ENCODE measurements at places on chromosomes 5 and 9. TPM values are rescaled to one million over a fixed set of nuclear protein-coding genes. Genes with fewer than 3 reads are reported as not detected.

Gene RNF224
- total RNA-seq: not detected

Gene RELL2
- 0.86 TPM for total RNA-seq

DNA sequence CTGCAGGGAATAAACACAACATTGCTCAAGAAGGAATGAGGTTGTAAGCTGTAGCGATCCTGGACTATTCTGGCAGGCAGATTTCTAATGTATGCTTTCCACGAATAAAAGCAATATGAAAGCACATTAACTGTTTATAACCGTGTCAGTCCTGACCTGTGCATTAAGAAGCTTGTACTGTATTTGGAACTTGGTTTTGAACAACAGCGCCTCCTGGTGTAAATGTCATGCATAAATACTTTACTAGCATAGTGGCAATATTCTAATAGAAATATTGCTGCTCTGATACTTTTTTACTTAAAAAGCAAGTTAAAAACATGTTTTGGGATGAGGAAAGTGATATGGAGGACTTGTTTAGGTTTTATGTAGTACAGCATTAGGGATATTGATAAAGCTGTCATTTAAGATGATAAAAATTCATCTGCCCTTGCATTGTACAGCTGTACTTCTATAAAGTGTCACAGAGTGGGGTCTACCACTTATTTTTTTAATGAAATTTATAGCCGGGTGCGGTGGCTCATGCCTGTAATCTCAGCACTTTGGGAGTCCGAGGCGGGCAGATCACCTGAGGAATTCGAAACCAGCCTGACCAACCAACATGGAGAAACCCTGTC is 70.7 kb upstream of the GNE start:
- DNase-seq: no peak

DNA sequence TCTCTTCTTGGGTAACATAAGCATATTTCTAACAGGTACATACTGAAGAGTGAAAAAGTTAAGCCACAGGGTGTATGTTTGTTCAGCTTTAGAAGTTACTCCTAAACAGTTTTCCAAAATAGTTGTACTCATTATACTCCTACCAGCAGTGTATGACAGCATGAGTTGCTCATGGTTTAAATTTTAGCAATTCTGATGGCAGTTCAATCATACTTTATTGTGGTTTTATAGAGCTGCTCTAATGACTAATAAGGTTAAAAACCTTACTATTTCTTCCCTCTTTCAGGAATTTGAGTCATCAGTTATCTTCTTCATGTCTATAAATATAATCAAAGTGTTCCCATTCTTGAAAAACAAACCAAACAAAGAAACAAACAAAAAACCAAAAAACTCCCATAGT is 81.5 kb downstream of the CAAP1 start:
- DNase-seq: no peak

DNA sequence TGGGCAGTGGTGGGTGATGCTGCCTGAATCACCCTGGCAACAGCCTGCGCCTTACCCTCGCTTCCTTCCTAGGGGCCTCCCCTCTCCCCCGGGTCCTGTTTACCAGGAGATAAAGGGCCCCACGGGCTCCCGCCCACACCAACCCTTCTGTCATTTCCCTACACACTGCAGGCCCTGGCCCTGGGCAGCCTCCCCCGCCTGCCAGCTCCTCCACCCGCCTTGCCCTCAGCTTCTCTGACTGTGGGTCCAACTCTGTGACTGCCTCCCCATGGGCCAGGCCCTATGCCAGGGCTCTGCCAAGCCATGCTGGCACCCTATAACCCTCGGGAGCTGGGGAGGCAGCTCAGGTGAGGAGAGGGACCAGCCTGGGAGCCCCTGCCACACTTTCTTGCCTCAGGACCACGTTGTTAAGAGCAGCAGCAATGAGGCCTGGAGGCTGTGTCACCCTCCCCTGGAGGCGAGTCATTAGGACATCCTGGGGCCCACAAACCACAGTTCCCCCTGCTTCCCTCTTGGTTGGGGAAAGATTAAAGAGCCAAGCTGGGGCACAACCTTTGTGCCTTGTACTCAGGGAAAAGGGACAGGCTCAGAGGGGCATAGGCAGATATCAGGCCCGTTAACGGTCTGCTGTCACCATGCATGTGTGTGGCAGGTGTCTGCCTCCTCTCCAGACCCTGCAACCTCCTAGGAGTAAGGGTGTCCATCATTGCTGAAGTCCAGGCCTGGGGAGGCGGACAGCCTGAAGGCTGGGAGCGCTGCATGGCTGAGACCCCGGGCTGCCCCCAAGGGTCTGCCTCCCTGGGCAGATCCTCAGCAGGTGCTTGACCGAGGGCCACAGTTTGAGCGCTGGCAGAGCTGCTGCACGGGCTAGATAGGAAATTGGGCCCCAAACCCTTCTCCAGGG is 2.8 kb downstream of the MGAT4B start:
- DNase-seq: no peak

Gene SSBP2
- total RNA-seq: 46.9 TPM

Gene MCTP1
- total RNA-seq: 7.1 TPM

DNA sequence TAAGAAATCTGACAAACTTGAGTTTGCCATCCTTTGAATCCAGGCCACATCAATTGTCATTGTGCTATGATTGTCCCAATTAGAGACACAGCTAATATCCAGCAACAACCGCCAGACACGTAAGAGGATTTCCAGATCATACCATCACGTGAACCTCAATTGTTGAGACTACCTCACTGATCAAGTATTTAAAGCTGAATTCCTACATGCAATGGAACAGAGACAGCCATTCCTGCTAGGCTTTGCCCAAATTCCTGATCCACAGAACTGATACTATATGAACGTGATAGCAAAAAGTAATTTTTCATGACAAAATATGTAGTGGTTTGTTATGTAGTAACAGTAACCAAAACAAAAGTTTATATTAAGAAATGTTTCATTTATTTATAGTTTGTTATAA is 657.7 kb downstream of the PRR16 start:
- no peak for DNase-seq

DNA sequence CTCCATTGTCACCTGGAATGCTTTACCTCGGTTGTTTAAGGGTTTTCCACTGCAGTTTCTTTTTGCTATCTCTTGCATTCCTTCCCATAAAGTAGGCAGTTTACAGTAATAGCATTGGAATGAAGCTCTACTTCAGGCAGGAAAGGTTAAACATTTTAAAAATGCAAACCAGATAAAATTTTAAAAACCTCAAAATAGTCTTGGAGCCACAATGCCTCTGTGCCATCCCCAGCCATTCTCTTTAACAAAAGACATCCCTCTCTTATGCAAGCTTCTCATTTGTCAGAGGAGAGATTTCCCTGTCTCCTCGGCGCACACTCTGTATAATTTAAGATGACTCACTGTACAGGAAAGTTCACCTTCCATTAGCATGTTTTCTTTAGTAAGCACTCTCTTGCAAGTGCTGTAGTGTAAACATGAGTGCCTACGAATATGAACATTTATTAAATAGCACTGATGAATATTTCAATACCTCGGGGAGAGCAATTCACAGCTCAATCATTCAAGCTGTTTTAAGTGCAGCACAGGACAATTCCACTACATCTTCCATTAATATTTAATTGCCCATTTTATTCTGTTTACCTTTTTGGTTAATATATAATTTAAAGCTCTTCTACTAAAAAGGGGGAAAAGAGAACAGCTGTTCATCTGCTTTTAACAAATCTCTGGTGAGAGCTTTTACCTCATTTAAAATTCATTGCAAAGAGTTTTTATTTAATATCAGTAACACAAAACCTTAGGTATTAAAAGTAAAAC is 343.6 kb downstream of the SPATA31D1 start:
- no peak for DNase-seq

- DNase-seq: no peak
Measured at GRCh38 chr9:23011669-23012068, 565.0 kb downstream of the DMRTA1 start.

Gene CEL
- total RNA-seq: 7.3 TPM

Measured in Right ventricle myocardium superior (tissue), 1 donor.